ENCODE measurements at places on chromosomes 4 and X.

- no peak for DNase-seq
These were observed 66.9 kb downstream of the ARHGEF38 start for GRCh38 chr4:105619188-105619931.

- DNase-seq, result no peak
These were observed 167.6 kb upstream of the CXorf66 start for GRCh38 chrX:140132937-140133336.

- DNase-seq, result no peak
These were observed 37.1 kb upstream of the XPNPEP2 start for GRCh38 chrX:129701624-129702069.

- no peak for DNase-seq
These were observed 93.3 kb downstream of the STIM2 start for GRCh38 chr4:26953770-26954423.

- no peak for DNase-seq
These were observed 1199.1 kb downstream of the ADGRL3 start for GRCh38 chr4:62399242-62399641.

DNA sequence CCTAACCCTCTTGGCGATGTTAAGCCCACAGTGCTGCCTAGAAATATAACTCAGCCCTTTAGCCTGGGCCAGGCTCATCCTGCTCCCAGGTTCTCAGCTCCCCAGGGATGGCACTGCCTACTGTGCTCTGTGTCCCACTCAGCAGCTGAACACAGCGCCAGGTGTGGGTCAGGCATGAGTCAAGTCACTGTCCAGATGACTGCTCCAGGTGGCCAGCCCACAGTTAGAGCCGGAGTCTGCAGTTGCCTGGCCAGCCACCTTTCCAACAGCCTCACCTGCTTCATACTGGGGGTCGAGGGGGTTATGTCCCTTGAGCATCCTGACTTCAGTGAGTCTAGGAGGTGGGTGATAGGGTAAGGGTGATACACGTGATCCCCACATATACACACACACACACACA is 48.4 kb downstream of the TBC1D14 start:
- no peak for DNase-seq

DNA sequence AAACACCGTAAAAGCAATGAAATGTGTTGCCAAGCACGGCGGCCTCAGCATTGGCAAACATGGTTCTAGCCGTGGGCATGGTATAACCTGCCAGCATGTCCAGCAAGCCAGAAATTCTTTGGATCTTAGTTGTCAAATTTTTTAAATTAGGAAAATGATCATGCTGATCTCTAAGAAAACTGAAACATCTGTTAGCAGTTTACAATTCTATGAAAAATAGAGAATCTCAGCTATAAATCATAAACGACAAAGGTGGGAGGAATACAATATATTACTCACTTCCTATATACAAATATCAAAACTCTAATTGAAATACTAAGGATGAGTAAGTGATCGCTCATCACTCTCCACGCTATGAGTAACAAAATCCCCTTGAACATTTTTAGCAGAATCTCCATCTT is 130.3 kb downstream of the ADGRA3 start:
- peak; percentile 28 for DNase-seq

GRCh38 chr4:40305328-40306170 is 29.6 kb upstream of the CHRNA9 start:
- DNase-seq, result no peak

- no peak for DNase-seq
These were observed 1.8 kb upstream of the NAA15 start for GRCh38 chr4:139299536-139299935.

DNA sequence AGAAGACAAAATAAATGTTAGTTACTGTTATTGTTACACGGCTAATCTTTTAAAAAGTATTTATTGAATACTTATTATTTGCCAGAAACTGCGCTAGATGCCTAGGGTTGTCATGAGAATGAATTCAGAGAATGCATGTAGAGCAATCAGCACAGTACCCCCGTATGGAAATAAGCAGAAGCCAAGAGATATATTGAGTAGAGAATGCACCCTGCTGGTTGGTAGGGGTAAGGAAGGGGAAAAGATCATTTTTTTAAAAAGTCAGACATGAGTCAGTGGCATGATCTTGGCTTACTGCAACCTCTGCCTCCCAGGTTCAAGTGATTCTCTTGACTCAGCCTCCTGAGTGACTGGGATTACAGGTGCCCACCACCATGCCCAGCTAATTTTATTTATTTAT is 13.1 kb upstream of the DRP2 start:
- DNase-seq, result no peak

DNA sequence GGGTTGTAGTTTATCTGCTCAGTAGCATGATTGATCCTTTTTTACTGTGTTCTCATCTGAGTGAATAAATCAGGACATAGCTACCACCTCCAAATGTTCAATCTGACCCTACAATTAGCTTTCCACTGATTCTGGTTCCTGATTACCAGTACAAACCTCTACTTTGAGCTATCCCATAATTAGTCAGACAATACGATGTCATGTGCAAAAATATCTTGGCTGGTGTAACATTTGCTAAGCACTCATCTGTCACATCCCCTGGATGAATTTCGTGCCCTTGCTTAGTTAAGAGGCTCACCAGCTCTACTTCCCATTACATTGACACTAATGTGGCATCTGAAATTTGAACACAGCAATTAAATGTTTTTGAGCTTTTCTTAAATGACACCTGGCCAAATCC is 1101.0 kb upstream of the PCDH7 start:
- DNase-seq, result no peak

DNA sequence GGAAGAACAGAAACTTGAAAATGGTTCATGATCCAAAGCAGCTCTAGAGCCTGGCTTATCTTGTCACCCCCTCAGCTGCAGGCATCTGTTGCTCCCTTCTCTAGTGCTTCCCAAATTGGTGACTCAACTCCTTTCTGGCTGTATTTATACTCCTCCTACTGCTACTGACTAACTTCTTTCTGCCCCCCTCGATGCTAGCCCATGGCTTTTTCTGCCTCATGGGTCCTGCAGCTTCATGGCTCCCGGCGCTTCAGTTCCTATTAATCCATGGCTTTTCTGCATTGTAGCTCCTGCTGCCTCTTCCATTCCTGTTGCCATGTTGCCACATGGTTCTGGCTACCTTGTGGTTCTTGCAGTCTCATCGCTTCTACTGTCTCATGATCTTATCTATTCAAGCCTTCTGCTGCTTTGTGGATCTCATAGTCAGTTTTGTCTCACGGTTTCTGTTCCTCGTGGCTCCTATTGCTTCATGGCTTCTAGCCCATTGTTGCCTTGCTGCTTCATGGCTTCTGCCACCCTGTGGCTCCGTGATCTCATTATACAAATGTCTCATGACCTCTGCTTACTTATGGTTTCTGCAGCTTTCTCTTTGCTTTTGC is 48.1 kb downstream of the SMC1A start:
- DNase-seq, result no peak

DNA sequence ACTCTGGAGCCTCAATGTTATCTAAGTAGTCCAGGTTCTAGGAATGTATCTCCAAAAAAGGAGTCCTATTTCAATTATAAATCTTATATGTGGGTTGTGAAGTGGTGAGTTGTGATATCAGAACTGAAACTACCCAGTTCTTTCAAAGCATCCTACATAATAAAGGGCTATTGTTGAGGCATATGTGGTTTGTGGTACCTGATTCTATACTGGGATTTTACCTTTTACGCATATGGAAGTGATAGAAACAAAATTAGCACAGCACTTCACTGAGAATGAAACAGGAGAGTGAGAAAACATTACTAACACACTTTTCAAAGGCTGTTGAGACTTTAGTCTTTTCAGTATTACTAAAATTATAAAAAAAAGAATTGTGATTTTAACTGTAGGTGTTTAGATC is 417.7 kb upstream of the GALNT7 start:
- no peak for DNase-seq

DNA sequence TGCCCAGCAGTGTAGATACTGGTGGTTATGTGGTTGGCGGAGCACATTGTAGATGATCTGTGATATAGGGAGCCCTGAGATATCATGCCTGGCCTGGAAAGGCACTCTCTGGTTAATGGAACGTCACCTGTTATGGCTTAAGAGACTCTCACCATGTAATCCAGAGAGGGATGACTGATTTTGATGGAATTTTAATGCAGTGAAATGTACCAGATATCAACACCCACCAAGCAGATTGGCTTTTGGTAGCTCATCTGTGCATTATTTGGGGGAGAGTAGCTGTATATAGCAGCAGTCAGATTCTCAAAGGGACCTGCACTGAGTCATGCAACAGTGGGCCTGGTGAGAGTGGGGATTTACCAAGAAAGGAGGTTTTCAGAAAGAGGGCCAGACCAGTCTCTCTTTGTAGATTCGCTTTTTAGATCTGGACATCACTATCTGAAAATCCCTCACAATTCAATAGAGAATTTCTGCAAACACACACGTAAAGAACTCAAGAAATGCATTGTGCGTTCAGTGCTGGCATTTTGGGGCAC is 17.3 kb downstream of the TSC22D3 start:
- DNase-seq, result no peak

- no peak for DNase-seq
These were observed 320.1 kb downstream of the BMPR1B start for GRCh38 chr4:95077864-95078263.

DNA sequence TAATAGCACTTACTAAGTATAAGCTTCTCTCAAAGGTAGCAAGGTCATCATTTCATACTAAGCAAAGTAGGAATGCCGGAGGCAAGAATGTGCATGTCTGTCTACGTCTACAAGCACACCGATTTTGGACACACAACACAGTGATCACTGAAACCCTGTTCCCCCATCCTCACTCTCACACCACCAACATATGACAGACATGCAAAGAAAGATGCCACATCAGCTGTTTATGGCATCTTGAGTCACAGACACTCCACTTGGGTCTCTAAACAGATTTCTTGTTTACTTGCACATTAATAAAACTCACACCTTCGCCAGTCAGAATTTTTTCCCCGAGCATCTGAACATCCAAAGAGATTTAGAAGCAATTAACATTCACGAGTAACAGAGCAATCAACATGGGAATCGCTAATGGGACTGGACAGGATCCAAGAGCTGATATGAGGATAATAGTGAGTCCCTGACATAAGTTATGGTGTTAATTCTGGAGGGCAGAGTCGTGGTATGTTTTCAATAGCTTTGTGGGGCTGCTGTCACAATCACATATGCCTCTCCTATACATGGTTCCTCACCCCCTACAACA is 324.1 kb downstream of the DHX15 start:
- no peak for DNase-seq

- no peak for DNase-seq
These were observed 241.4 kb downstream of the FRMPD4 start for GRCh38 chrX:12379671-12380070.

DNA sequence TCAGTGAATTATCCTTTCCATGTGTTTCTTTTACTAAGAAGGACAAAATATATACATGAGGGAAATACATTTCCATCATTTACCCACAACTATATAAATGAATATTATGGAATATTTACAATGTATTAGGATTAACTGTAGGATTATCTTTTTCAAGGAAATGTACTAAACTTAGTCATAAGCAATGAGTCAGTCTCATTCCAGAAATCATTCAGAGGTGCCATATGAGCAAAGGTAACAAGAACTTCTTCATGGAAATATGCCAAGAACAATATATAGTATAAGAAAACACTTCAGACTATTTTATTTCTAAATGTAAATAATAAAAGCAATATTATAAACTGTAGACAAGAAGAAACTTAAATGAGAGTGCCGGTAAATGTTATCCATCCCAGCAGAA is 67.1 kb downstream of the USP38 start:
- no peak for DNase-seq

DNA sequence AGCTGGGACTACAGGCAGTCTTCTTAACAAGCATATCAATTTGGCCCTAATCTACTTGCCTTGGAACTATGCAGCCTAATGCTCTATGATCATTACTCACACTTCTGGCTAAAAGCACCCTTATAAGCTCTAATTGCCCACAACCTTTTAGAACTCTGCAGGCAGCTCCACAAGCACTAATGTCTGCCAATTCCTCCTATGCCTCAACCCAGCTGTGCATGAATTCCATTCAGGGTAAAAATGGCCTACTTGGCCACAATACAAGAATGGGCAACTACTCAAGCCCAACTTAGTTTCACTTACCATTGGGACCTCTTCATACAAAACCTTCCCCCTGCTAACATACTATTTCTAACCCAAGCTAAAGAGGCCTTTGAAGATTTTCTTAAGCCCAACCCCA is 51.7 kb downstream of the ZNF718 start:
- DNase-seq, result no peak

GRCh38 chr4:184453365-184454160 is 20.8 kb downstream of the IRF2 start:
- no peak for DNase-seq

DNA sequence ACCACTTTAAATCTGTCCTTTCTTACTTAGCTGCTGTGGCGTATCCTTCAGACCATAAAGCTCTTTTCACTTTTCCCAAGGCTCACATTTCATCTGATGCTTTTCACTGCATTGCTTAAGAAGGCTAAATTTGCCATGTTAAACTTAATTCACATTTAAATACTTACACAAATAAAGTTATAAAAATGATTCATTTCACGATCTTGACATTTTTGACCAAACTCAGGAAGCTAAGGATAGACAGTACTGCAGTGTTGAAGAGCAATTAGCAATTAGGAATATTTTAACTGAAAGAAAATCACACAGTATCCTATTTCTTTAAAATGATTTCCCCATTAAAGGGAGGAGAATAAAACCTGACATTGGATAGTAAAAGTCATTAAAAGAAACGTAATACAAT is 1038.6 kb downstream of the STPG2 start:
- DNase-seq, result no peak

DNA sequence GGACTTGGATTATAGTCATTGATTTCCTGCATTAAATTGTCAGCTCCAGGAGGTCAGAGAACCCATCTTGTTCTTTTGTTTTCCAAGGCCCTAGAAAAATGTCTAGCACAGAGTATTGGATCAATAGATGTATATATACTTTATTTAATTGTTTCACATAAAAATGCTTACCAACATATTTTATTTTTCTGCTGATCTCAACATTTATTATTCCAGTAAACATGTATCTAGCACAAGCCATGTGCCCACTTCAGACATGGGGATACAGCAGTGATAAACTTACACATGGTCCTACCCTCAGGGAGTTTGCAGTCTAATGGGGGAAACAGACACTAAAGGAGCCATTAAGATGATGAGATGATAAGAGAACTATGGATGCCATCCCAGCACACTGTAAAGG is 49.1 kb upstream of the TBC1D9 start:
- no peak for DNase-seq

- no peak for DNase-seq
These were observed 396.8 kb upstream of the GRIA3 start for GRCh38 chrX:122787231-122787630.

All from BJ (cell line).